ENCODE measurements at places on chromosomes 7 and 10.
A peak's percentile ranks its signal among the peaks of the same experiment; 100 is the strongest.

GRCh38 chr10:75870039-75870645, 438.7 kb downstream of the LRMDA start:
- no peak for DNase-seq

GRCh38 chr10:34454590-34455261, 360.4 kb downstream of the PARD3 start:
- DNase-seq = peak; percentile 50

- DNase-seq = no peak
Measured at GRCh38 chr7:27167916-27168264, 2.6 kb upstream of the HOXA9 start.

GRCh38 chr7:140454657-140455015, 24.7 kb downstream of the MKRN1 start:
- DNase-seq = no peak

DNA sequence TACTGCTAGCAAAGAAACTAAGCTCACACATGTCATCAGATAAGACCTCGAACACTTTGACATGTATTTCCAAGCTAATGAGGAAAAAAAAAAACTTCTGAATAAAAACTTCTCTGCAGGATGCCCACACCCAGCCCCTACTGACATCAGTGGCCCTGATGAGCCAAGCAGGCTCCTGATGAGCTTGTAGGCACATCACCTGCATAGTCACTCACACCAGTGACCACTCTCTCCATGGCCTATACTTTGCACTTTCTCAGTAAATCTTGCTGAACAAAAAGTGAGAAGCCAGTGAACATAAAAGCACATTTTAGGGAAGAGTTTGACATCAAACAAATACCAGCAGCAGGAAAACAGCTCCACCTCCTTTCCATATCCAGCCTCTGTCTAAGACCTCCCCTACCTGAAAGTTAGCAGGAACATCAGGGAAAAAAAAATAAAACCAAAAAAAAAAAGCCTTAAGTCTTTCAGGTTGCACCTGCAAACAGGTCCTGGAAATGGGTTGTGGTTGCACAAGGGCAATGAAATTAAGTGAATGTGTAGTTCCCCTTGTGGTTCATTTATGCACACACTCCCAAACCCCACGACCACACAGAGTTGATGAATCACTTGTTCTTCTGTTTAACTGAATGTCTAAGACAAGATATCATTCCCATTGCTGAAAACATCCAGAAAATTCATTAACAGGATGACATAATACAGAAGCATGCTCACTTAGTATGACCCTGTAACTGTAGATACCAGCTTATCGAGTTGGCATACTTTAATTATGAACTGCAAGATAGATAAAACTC, 205.2 kb upstream of the PDE1C start:
- no peak for DNase-seq

DNA sequence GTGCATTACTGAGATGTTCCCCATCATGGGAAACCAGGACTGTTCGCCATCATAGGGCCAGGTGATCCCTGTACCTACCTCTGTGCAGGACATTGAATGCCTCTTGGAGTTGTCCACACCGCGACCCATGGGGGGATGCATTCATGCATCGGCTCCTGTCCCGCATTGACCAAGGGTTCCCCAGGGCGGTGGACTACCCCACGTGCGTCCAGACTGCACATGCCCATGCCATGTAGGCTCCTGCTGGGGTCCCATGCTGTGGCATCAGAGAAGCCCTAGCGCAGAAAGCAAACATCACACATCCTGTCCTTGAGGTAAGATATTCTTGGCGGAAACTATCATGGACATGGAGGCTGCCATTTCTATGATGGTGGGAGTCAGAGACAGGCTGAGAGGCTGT, 121.6 kb upstream of the UNC5B start:
- no peak for DNase-seq

DNA sequence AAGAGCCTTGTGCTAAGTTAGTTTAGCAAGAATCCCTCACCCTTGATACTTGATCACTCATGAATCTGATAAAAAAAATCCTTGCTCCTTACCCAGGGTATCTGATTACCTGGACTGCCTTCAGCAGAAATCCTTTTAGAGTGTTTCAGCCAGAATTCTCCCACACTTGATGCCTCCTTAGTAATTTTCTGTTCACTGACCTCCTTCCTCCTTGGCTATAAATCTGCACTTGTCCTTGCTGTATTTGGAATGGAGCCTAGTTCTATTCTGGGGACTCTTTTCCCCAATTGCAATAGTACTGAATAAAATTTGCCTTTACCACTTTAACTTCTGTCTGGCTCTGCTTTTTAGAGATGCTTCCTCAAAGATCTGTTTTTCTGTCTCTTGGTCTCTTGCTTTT, 84.9 kb downstream of the RPS24 start:
- DNase-seq = no peak

DNA sequence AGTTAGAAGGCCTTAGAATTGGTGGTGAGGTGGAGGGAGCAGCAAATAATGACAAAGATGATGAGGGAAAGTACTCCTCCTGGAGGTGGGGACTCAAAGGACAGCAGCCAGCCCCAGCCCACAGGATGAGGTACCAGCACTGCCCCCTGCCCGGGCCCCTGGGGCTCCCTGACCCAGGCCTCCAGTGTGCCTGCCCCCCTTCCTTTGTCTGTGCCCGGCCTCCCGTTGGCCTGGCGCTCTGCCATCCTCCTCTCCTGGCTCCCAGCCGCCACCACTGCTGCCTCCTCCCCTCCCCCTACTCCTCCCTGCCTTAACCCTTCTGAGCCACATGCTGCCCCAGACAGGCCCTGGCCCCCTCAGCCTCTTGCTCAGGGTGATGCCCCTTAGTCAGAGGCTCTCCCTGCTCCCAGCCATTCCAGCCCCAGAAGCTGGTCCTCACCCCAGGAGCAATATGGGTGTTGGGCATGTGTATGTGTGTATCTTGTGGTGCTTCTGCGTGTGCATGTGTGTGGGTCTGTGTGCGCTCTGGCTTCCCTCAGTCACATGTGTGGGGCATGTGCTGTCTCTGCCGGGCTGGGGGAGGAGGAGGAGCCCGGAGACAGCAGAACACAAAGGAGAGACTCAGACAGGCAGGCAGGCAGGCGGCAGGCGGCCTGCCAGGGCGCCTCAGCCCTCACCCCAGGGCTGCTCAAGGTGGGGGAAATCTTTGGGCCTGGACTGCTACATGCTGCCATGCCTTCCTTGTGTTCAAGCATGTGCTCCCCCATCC, 2.6 kb downstream of the LDB1 start:
- DNase-seq = peak; percentile 94

DNA sequence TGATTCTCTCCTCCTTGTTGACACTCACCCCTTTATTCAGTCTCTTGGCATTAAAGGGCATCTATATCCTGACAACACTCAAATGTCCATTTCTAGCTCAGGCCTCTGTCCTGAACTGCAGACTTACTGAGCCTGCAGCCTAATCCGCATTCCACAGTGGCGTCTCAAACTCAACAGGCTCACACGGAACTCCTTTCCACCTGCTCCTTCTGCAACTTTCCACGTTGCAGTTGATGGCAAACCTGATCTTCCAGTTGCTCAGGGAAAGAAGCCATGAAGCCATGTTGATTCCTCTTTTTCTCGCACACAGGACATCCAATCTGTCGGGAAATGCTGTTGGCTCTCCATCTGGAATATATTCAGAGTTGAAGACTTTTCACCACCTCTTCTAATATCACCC, 522.4 kb downstream of the CCSER2 start:
- no peak for DNase-seq

All from adipocyte (in vitro differentiated cells).